GM03348 (cell line): ENCODE measurements at places on chromosomes 2 and 18.

GRCh38 chr2:113227290-113227689, 51.4 kb downstream of the PAX8 start:
- no peak for DNase-seq

GRCh38 chr2:73938718-73939352, 12.2 kb downstream of the DGUOK start:
- peak; percentile 69 for DNase-seq

DNA sequence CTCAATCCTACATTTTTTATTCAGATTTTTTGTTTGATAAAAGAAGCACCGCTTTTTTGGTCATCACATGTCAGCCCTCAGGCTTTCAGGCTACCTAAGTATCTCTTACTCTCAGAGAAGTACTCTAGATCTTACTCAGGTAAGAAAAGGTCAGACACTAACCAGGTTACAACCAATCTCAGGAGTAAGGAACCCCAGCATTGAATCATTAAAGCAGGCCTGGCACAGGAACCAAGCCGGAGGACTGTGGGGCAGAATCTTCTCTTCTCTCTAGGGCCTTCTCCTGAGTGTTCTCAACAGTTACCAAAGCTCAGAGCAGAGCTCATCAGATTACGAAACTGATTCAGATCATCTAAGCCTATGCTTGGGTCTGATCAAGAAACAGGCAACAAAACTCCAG, 28.2 kb downstream of the RBMS1 start:
- DNase-seq, result no peak

- no peak for DNase-seq
Measured at GRCh38 chr2:37870829-37871228, 54.3 kb upstream of the RMDN2 start.

DNA sequence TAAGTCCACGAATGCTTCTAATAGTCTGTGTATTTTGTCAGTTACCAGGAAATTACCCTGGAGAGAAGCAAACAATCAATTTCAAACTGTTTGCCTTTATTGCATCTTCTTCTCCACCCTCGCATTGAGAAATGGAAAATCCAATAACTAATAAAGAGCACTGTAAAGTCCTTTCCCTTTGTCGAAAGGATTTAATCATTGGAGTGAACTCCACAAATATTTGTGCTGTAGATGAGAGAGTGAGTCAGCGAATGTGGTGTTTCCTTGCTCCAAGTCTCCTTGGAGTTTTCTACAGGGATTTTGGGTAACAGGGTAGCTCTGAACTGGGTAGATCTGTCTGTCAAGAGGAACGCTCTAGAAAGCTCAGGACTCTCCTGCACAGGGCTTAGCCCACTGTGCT, 240.2 kb downstream of the KCNS3 start:
- peak; percentile 72 for DNase-seq

DNA sequence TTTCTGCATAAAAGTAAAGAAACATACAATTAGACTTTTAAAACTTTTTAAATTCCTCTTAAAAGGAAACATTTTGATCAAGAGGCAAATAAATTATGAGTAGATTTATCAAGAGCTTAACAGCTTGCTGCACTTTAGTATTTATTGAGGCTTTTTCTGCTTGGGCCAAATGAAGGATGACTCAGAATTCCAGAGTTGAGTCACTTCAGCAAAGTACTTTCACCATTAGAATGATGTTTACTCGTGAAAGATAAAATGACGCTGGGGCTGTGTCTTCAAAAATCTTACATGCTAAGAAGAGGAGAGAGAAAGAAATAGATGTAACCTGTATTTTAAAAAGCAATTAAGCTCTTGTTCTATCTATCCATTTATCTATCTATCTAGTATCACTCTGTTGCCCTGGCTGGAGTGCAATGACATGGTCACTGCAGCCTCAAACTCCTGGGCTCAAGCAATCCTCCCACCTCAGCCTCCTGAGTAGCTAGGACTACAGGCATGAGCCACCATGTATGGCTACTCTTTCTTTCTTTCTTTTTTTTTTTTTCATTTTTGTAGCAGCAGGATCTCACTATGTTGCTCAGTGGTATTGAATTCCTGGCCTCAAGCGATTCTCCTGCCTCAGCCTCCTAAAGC, 75.3 kb upstream of the RIOK3 start:
- DNase-seq, result peak; percentile 82

DNA sequence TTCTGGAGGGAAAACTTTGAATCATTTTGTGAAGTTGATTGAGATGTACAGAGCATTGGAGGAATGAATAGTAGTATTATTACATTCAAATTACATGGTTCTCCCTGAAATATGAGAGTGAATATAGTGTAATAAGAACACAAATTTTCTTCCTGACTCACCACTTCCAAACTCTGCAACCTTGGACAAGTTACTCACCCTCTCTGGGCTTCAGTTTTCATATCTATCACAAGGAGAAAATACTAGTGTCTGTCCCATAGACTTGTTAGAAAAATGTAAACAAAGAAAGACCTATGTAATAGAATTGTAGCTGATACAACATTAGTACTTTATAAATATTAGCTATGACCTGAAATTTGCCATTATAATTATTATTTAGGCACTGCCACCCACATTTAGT, 150.8 kb downstream of the LRRTM1 start:
- no peak for DNase-seq

- DNase-seq, result no peak
Measured at GRCh38 chr2:54859416-54859815, 136.0 kb downstream of the EML6 start.

GRCh38 chr2:200609028-200609614, 23.3 kb downstream of the AOX1 start:
- peak; percentile 87 for DNase-seq

- no peak for DNase-seq
Measured at GRCh38 chr2:219032051-219032745, 9.1 kb downstream of the CFAP65 start.

DNA sequence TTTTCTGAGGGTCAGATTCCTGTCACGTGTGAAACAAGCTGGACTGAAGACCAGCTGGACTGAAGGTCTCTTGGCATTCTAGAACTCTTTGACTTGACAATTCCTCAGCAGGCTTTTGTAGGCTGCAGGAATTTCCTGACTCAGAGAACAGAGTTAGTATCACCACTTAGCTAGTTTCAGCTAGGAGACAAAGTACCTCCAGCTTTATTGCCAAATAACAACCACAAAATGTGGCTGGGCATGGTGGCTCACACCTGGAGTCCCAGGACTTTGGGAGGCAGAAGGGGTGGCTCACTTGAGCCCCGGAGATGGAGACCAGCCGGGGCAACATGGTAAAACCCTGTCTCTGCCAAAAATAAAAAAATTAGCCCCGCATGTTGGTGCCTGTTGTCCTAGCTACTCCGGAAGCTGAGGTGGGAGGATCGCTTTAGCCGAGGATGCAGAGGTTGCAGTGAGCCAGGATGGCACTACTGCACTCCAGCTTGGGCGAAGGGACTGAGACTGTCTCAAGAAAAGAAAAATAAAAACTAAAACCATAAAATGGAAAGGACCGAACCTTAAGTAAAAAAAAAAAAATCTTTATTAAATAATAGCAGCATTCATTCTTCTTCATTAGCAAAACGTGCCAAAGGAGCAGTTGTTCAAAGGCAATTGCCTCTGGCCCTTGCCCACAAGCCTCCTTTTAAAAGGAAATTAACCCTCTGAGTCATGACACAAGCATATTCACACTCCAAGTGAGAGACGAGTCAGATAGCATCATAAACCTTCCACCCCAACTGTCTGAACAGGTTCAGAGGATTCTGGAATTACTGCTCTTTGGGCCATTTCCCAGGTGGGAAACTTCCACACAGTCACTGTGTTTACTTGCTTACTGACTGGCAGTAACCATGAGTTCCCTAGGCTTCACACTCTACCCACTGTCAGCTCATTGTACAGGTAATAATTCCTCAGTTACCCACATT, 88.9 kb downstream of the MYL12B start:
- DNase-seq, result peak; percentile 33

- DNase-seq, result peak; percentile 4
Measured at GRCh38 chr18:25169701-25170100, 182.3 kb downstream of the ZNF521 start.

- peak; percentile 74 for DNase-seq
Measured at GRCh38 chr2:17594533-17595401, 54.3 kb downstream of the VSNL1 start.

DNA sequence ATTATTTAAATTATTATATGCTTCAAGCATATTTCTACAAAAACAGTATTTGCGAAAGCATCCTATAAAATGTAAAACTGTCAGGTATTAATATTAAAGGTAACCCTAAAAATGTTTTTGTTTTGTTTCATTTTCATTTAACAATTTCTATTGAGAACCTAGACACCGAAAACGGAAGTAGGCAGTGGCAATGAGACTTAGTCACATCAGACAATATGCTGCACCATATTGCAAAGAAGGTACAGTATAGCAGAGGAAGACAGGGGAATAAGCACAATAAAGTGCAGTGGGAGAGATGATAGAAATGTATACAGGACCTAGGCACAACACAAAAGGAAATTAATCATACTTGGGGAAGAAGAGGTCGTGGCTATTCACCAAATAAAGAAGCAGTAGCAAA, 12.2 kb downstream of the SCN1A start:
- DNase-seq, result no peak

DNA sequence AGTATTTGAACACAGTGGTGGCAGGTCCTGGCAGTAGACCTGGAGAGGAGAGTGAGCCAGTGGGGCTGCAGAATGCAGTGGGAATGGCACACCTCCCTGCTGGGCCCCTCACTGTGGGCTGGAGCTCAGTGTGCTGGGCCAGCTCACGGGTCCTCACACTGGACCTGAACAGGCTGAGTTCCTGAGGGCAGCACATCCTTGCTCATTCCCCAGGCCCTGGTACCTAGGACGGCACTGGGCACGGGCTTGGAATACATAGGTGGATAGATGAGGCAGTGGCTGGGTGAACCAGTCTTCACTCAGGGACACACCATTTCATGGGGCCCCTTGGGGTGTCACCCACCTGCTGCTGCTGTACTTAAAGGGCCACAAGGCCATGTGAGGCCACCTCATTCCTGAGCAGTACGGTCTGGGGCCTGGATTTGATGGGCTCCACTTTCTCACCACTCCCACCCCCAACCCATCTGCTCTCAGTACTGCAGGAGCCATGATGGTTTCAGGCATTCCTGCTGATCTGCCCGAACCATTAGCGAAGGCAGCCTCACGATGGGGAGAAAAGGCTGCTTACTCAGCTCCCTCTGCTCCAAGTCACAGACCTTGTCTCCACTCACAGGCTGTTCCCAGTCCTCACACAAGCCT, 4.2 kb downstream of the TMEM177 start:
- no peak for DNase-seq

DNA sequence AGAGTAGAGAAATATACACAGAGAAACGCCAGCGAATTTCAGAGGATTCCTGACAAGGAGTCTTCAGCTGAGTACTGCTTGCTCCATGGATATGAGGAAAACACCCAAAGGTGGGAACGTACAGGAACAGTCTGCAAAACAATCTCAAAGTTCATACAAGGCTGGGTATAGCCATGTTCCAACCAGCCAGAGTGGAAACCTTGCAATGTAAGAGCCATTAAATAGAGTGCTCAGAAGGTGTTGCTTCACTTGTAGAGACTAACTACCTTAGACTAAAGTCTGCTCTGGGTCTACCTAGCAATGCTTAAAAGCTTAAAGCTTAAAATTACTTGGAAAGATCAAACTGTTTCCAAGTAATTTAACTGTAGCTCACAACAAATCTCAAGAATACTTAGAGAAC, 6.0 kb downstream of the FANCL start:
- no peak for DNase-seq

DNA sequence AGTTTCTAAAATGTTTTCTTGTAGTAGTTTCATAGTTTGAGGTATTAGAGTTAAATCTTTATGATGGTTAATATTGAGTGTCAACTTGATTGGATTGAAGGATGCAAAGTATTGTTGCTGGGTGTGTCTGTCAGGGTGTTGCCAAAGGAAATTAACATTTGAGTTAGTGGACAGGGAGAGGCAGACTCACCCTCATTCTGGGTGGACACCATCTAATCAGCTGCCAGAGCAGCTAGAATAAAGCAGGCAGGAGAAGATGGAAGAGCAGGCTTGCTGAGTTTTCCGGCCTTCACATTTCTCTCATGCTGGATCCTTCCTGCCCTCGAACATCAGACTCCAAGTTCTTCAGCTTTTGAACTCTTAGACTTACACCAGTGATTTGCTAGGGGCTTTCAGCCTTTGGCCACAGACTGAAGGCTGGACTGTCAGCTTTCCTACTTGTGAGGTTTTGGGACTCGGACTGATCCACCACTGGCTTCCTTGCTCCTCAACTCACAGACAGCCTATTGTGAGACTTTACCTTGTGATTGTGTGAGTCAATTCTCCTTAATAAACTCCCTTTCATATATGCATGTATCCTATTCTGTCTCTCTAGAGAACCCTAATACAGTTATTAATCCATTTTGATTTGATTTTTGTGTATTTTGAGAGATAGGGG, 56.8 kb upstream of the STK39 start:
- no peak for DNase-seq

DNA sequence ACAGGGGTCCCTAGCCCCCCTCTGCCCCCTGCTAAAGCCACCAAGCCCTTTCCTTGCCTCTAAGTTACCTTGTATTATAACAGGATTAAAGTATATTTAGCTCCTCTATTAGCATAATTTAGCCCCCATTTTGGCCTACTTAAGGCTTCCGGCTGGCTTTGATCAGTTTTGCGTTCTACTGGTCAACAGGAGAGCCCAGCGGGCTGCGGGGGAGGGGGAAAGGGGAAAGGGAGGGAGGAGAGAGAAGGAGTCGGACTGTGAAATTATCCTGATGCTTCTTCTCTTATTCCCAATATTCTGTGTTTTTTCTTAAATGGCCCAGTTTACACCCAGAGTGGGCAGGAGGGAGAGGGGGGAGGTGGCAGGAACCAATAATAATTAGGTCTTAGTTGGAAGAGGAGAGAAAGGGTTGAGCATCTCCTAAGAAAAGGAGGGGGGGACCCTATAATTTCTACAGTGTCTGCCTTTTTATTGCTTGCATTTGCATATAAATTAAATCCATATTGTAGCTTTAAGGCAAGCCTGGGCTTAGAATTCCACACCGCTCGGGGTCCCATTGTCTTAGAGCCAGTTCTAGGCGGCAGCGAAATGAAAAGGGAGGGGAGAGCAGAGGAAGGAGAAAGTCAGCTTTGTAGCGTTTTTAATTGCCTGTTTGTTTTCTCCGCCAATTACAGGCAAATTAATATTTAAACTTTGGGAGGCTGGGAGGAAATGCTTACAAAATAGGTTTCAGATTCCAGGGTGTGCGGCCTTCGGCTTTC, 39.6 kb downstream of the EN1 start:
- no peak for DNase-seq

DNA sequence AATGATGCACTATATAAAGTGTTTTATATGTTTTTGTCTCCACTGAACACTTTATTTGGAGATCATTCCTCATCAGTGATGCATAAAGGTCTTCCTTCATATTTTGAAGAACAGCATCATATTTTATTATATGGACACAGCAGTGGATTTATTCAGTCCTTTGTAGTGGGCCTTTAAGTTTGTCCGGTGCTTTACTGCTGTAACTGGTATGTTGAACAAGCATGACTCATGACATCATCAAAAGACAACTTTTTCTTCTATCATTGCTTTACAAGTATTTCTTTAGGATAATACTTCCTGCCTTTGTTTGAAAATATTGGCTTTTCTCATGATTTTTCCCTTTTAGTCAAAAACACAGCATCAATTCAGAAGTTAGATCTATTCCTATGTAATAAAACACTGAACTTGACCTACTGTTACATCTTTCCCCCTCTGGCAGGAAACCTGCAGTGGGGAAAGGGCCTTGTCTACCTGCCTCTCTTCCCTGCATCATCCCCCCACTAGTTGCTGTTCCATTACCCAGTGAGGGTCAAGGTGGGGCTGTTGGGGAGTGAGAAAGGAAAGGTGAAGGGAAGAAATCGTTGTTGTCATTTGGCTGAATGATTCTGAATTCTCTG, 241.2 kb downstream of the CYP26B1 start:
- no peak for DNase-seq
